GM12878 (cell line): ENCODE measurements at places on chromosomes 13 and 19.

DNA sequence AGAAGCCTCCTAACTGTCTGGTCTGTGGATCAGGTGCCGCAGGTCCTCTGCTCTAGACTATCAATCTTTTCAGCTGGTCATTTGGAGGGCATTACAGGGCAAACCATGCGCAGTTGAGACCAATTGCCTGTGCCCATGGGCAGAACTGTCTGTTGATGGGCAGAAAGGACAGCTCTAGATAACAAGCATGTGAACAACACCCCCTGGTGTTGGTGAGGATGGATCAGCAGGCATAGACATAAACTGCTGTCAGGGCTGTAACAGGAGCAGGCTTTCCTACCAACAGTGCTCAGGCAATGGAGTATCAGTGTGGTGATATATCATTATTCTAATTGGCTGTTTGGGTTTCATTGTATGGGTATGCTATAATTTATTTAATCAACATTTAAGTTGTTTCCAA is 104.7 kb upstream of the KL start:
- no peak for DNase-seq

GRCh38 chr13:32024750-32025149 is 6.8 kb upstream of the FRY start:
- DNase-seq, result no peak

DNA sequence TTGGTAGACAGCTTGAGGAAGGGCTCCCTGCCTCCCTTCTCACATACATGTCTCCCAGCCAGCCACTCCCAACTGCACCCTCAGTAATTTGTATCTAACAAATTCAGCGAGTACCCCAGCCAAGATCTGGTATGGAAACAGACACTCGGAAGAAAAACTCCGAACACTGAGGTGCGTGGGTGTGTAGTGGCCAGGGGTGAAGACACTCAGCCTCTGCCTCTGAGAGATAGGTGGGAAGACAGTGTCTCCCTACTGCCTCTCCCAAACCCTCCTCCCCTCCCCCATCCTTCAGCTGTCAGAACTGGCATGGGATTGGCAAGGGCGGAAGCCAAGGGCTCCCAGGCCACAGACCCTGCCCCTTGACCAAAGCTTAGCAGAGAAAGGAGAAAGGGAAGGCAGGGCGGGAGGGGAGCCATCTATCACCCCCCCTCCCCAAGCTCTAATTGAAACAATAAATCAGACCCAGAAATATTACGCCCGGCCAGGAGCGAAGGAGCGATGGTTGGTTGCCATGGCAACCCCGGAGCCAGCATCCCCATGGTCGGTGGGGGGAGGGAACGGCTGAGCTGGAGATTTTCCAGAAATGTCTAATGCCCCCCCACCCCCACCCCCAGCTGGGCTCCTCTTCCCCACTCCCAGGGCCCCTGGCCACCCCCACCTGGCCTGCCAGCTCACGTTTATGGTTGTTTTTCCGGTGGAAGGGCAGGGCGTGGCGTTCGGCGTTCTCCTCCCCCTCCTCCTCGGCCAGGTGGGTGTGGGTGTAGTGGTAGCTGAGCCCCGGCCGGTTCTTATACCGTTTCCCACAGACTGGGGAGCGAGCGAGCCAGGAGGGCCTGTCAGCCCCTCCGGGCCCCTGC is 7.0 kb downstream of the DPF1 start:
- DNase-seq, result no peak

DNA sequence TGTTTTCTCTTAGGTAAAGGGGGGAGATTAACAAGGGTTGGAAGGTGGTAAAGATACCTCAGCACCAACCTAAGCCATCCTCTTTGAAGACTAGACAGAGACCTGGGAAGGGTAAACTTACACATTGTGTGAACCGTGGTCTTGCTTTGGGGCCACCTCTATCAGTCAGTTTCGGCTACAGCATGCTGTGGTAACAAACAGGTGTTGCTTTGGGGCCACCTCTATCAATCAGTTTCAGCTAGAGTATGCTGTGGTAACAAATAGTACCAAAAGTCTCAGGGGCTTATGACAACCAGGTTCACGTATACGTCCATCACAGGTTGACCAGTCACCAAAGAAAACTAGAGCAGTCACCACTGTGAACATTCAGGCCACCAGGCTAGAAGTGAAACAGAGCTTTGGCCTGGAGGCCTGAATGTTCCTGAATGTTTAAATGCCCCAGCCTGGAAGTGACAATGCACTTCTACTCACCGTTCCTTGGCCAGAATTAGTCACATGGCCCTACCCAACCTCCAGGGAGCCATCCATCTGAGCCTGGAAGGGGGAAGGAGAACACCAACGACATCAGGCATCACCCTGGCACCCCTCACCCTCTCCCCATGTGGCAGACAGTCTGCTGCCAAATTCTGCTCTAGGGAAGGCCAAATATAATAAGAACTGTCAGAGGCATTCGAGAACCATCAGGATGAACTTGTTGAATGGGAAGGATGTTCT is 3.8 kb downstream of the FXYD7 start:
- no peak for DNase-seq

DNA sequence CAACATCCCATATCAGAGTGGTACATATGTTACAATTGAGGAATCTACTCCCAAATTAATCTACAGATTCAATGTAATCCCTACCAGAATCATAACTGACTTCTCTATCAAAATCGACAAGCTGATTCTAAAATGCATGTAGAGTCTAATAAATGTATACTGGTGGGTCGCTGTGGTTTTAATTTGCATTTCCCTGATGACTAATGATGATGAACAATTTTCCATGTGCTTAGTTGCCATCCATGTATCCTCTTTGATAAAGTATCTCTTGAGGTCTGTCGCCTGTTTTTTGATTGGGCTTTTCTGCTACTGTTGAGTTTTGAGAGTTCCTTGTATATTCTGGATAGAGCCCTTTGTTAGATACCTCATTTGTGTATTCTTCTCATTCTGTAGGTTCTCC is 43.8 kb downstream of the KLF12 start:
- DNase-seq, result no peak

DNA sequence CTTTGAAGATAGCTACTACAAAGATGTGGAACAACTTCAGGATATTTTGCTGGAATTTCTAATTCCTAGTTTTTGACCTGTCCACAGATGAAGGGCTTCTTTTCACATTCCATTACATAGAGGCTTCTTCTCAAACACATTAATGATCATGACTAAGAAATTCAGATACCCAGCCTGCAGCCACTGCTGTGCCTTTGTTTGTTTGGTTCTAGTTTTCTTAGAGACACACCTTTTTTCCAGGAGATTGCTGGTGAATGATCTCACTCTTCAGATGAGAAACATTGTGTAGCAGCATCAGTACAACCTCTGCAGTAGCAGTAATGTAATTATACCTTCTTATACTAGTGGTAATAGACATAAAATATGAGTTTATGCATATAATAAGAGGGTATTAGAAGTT is 5.0 kb downstream of the TDRD3 start:
- DNase-seq, result no peak

DNA sequence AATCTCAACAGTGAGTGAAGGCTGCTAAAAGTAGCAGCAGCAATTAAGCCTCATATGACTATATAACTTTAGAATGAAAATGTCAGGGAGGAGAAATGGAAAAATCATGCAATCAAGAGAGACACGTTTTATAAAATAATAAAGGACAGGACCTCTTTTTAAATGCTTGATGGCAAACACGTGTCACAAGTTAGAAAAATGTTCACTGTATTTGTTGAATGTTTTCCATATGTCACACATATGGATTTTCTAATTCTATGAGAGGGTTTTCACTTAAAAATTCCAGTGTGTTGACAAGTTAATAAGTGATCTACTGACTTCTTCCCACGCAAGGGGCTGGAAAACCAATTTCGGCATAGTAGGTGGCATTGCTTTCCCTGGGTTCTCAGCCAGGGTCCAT is 27.7 kb upstream of the KCTD12 start:
- no peak for DNase-seq

DNA sequence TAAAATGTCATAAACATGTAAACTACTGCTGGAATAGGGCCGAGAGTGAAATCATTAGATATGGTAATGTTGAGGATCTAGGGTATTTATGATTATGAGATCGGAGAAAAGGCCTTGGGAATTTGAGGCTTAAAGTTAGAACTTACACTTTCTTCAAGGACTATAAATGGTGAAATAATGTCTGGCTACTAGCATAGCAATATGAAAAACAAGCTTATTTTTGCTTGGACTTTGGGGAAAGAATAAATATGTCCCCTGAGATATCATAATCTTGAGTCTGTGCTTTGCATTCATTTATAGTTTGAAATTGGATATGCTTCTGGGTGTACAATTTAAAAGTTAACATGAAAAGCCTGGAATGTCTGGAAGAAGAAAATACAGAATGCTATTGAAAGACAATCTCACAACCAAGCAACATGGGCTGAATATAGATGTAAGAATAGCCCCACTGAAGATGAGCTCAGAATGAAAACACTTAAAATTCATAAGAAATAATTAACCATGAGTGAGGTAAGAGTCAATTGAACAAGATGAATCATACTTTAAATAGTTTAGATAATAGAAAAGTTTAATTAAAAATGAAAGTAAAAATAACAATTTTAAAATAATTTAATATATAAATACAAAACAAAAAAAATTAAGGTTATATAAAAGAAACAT is 1555.4 kb upstream of the MIR17HG start:
- no peak for DNase-seq

DNA sequence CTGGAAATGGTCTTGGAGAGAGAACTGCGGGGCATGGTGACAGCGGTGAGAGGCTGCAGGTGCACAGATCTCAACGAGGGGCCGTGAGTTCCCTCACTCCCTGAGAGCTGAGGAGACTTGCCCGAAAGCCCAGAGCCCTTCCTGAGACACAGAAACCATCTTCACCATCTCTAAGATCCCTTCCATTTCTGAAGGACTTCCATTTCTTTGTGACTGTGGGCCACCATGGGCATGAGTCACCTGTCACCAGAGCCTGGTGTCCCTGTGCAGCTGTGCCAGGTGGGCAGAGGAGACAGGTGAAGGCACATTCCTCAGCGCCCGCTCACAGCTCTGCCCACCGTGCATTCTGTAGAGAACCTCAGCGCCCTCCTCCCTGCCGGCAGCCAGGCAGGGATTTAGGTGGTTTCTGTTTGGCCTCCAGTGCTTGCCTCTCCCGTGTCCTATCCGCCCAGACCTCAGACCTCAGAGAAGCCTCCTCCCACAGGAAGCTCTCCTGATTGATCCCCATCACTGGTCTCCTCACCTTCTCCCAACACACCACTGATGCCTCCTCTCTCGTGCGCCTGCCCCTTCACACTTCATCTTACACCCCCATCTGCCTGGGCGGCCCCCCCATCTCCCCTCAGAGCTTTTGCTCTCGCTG is 24.2 kb downstream of the SH3GL1 start:
- DNase-seq, result no peak

- DNase-seq, result no peak
These were observed 14.4 kb downstream of the BCAM start for GRCh38 chr19:44823373-44823698.

DNA sequence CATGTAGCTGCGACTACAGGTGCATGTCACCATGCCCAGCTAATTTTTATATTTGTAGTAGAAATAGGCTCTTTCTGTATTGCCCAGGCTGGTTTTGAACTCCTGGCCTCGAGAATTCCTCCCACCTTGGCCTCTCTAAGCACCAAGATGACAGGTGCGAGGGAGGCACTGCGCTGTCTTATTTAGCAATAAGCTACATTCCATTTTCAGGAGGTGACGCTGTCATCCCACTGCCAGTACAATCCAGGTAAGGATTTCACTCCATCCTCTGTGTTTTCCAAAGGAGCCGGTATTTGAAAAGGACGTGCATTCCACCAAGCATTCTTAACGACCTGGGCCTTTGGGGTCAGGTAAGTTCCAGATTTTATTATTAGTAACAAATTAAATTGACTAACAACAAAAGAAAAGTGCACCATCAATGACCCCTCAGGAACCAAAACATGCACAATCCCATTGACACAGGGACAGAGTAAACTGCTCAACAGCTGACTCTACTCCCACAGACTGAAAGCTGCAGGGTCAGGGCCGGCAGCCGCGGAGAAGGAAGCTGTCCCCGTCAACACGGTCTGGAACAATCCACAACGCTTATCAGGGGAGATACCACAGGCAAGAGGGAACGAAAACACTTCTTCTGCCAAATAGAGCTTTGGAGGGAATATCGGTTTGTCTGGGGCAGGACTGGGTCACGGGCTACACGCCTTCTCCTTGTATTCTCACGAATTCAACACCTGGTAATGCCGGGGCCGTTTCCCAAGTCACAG is 82.8 kb downstream of the INSR start:
- no peak for DNase-seq
